HAP-1 (cell line): ENCODE measurements at places on chromosomes 3 and 15.

GRCh38 chr15:29133321-29133720, 136.3 kb downstream of the NSMCE3 start:
- DNase-seq, result no peak

- no peak for DNase-seq
Observed at GRCh38 chr3:83453056-83453455, 1505.7 kb upstream of the CADM2 start.

DNA sequence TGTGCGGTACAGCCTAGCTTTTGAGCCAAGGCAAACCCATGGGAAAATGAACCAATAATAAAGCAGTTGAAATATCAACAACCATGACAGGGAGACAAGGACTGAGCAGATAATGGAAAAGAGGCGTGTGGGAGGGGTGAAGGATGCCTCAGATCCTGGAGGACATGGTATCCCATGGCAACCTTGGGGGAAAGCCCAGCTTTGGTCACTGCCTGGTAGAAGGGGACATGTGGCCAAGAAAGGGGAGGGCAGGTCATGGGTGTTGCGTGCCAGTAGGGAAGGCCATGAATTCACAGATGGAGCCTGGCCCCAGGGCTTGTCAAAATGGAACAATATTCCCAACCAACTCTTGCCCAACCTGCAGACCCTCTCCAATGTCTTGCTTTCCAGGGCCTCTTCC, 140.5 kb upstream of the SMAD3 start:
- no peak for DNase-seq

- DNase-seq, result peak; percentile 90
Observed at GRCh38 chr15:40279437-40280141, 3.3 kb downstream of the ANKRD63 start.

GRCh38 chr15:83657549-83657948, 3.6 kb downstream of the ADAMTSL3 start:
- DNase-seq, result peak; percentile 36

DNA sequence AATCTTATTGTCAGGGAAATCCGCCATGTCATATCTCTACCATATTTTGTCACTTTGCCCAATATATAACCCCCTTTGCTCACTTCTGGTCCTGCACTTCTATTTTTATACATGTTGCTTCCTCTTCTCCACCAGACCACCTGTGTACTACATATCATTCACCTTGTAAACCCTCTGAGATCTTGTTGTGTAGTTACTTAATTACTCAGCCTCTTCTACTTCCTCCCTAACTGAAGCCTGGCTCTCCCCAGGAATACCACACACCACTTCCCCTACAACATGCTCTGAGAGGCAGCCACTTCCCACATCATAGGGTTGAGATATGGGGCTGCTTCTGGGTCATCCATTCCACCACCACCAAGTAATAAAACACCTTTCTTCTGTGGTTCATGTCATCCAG, 10.0 kb downstream of the HEXA start:
- DNase-seq, result no peak

DNA sequence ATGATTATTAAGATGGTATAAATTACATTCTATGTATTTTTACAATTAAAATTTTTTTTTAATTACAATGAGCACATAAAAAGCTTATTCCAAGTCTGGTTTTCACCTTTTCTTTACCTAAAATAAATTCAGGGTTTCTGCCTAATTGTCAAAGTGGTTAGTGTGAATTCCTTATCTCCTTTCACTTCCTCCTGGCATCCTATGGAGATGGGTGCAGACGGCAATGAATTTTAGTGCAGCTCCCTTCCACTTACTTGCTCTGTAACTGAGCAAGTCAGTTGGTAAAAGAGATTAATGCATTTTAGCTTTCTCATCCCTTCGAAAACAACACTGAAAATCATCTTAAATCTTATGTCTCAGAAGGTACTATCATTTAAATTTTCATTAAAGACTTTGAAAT, 13.1 kb downstream of the HDGFL3 start:
- no peak for DNase-seq

DNA sequence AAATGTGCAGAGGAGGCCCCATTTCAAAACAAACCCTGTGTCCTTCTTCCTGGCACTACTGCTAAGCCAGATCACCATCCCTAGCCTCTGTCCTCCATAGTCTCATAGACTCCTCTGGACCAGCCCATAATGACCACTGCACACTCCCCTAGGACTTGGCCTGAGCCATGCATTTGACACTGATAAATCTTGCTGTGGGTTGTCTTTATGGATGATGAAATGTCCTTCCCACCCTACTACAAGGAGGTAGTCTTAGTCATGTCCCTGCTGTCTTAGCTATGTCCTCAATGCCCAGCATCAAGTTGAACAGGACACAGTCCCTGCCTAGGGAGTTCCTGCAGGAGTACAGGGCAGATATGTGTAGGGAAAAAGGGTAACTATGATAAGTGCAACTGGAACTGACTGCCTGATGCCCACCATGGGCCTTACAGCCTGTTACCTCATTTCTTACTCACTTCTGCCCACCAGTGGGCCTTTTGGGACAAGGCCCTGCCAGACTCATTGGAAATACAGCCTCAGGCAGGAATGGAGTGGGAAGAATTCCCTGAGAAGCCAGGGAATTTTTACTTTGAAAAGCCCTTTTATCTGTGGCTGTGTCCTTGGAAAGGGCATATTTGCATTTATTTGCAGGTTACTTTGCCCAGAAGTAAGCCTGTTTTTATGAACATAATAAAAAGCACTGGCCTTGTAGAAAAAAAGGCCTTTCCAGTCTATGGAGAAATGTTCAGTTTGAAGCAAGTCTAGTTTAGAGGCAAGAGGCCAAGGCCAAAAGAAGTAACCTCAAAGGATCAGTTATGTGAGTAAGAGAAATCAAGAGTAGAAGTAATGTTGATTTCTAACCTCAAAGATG, 199.6 kb upstream of the EIF1B start:
- peak; percentile 92 for DNase-seq

- peak; percentile 89 for DNase-seq
Observed at GRCh38 chr15:101006931-101007691, 88.0 kb downstream of the LRRK1 start.

GRCh38 chr3:184526088-184526433, 35.5 kb upstream of the EPHB3 start:
- no peak for DNase-seq

GRCh38 chr3:130950641-130951040, 56.8 kb downstream of the ATP2C1 start:
- no peak for DNase-seq

- no peak for DNase-seq
Observed at GRCh38 chr3:123143669-123144411, 57.9 kb upstream of the SEC22A start.

DNA sequence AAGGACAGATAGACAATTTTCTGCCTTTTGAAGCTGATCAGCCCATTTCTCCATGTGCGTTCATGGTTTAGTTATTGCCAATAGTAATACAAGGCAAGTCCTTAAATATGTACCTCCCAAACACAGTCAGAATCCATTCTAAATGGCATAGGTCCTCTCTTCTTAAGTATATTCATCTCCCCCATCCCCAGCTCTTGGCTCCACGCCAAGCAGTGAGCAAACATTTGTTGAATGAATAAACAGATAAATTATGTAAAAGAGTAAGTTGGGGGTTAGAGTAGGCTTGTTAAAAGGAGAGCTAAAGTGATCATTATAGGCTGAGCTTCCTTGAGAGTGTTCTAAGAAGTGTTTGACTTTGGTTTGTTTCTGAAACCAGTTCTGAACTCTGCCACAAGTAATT, 241.3 kb downstream of the ITPR1 start:
- peak; percentile 30 for DNase-seq

GRCh38 chr3:18295171-18295920, 129.8 kb downstream of the SATB1 start:
- peak; percentile 88 for DNase-seq

DNA sequence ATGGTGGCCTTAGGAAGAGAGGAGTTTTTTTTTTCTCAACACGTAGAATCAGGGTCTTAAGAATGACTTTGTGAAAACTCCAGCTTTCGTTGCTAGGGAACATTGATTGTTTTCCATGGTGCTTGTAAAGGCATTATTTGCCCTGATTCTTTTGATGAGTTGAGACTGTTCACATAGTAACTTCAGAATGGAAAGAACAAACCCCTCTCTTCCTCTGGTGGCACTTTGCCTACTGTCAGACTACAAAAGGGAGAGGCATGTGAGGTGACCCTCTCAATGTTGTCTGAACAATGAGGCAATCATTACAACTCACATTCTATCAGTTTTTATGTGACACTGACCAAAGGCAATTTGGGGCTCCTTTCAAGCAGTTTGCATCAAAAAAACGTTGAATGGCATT, 477.8 kb downstream of the FGF12 start:
- DNase-seq, result no peak

GRCh38 chr3:121493431-121493830, 52.4 kb downstream of the POLQ start:
- DNase-seq, result no peak

DNA sequence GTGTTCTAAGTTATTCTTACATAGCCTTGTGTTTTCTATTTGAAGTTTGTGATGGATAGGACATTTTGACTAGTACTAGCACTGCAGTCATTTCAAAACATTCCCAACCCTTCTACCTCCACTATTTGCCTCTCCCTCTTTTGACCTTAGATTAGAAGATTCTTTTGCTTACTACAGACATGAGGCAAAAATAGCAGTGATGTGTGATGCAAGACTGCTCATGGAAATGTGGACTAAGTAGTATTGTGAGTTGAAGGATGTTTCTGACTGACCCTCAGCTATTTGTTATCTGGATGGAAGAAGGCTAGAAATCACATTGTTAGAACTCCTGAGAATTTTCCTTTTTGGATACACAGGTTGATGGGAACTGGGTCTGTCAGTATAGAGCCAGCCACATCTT, 45.9 kb downstream of the ATP2C1 start:
- DNase-seq, result no peak

GRCh38 chr3:128144512-128145187, 8.6 kb upstream of the EEFSEC start:
- no peak for DNase-seq

- no peak for DNase-seq
Observed at GRCh38 chr3:152056987-152057386, 183.5 kb downstream of the SUCNR1 start.

GRCh38 chr15:48411971-48412591, 80.9 kb downstream of the DUT start:
- DNase-seq, result no peak

GRCh38 chr3:143354342-143354741, 234.8 kb downstream of the CHST2 start:
- DNase-seq, result no peak

DNA sequence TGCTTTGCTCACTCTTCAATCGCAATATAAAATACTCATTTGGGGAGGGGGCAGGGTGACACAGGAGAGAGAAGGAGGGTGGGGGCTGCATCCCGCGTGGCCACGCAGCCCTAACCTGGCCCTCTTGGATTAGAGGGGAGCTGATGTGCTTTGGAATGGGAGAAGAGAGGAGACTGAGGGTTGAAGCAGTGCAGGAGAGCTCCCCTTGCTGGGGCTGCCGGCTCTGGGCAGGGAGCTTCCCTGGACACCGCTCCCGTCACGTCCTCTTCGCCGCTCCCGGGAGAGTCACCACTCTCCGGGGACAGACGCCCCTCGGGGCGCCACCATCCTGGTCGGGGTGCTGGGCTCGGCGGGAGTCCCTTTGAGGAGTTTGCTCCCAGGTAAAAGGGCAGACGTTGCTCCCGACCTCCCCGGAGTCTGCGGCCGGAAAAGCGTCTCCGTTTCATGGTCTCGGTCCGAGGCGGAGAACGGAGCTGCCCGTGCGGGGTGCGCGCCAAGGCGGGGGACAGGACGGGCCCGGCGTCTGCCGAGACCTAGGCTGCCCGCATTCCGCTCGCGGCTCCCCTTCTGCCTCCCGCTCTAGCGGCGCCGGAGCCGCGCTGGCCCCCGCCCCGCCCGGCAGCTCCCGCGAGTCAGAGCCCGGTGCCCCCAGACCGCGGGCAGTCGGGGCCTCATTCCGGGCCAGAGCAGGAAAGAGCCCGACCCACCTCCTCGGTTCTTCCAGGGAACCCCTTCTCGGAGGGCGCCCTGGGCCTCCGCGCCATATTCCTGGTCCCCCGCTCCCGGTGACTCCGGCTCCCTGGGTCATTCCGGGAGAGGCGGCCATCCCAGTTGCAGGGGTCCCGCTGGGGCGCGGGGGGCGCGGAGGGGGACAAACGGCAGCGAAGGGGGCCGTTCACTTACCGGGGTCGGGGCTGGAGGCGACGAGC, 603 bp downstream of the SLC7A14 start:
- DNase-seq, result no peak

- no peak for DNase-seq
Observed at GRCh38 chr3:31157047-31157694, 262.7 kb upstream of the GADL1 start.

GRCh38 chr3:136671921-136672320, 80.3 kb downstream of the STAG1 start:
- DNase-seq, result no peak

DNA sequence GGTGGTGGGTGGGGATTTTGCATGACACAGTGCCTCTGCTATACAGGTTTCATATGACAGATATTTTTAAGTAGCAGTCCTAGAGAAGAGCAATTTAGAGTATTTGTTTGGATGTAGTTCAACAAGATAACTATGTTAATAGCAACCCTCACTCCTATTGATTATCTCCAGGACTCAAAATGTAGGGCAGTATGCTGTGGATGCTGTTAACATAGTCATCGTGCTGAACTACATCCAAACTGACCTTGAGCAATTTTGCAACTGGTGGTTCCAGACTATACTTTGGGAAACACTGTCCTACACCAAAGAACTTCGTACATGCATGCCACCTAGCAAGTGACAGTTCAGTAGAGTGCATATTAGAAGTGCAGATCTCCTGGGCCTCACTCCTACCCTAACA, 117.6 kb downstream of the IL5RA start:
- no peak for DNase-seq

GRCh38 chr15:70783041-70783440, 19.7 kb upstream of the UACA start:
- DNase-seq, result no peak

DNA sequence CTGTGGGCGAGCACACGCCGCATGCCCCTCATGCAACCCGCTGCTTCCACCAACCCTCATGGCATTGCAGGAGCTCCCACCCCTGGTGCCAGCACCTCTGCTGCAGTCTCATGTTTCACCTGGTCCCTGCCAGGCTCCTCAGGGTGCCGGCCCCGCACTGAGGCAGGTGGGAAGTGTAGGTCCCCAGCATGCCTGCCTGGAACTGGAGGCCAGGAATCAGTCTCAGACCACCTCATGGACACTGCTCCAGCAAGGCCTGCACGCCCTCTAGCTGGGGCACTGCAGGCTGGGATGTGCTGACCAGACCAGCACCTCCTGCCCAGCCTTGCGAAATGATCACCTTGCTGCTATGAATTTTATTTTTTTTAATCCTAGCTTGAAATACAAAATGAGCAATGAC, 39.1 kb downstream of the OCA2 start:
- DNase-seq, result no peak

GRCh38 chr3:123282461-123282860, 80.7 kb downstream of the SEC22A start:
- no peak for DNase-seq

DNA sequence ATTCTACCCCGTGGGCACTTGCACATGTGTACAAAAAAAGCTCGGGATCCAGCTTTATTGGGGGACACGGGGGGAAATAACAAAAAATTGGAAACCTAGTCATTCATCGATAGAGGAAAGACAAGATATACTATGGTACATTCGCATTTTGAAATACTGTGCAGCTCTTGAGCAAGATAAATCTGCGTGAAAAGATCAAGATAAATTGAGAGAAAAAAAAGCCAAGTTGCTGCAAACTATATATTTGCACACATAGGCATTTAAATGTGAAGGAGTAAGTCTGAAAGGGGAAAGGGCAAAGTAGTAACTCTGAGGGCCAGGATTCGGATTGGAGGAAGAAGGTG, 620 bp upstream of the UBR1 start:
- no peak for DNase-seq
